ENCODE measurements at places on chromosomes 3 and 15.
A peak's percentile ranks its signal among the peaks of the same experiment; 100 is the strongest.

- DNase-seq, result peak; percentile 95
Observed at GRCh38 chr3:100257586-100257985, 3.2 kb upstream of the TBC1D23 start.

GRCh38 chr3:113662824-113663223 is 33.6 kb downstream of the USF3 start:
- DNase-seq, result no peak

GRCh38 chr3:52041118-52041731 is 15.1 kb downstream of the DUSP7 start:
- DNase-seq, result no peak

- no peak for DNase-seq
Observed at GRCh38 chr15:64037966-64038365, 8.3 kb downstream of the DAPK2 start.

GRCh38 chr15:83837945-83838571 is 184.1 kb downstream of the ADAMTSL3 start:
- peak; percentile 19 for DNase-seq

DNA sequence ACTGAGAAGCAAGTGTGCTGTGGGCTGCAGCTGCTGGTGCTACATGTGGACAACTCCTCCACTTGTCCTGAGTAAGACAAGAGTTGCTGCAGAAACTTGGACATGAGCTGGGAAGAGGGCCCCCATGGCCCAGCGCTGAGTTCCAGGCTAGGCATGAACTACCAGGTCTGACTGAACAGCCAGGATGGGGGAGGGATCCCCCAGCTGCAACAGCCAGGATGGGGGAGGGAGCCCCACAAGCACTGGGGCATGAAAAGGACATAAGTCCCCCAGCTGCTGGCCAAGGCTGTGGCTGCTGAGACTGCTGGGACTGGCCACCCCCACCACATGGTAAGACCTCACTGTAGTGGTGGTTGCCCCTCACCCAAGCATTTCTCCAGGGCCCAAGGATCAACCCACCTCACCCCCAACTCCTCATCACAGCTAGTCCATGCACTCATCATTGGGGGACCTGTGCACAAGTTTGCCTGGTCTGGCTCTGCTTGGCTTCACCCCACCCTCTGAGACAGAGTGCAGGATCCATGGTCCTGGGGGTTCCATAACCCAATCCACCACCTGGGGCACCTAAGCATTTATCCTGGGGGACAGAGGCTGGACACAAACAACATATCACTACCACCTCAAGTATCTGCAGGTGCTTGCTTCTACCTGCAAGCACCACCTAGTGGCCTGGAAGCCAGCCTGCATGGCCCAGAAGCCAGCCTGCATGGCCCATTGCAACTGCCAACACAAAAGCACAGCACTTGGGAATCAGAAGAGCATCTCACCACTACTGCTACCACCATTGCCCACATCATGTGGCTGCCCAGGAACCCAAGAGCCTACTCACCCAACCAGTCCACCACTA is 84.5 kb upstream of the STT3B start:
- DNase-seq, result no peak

DNA sequence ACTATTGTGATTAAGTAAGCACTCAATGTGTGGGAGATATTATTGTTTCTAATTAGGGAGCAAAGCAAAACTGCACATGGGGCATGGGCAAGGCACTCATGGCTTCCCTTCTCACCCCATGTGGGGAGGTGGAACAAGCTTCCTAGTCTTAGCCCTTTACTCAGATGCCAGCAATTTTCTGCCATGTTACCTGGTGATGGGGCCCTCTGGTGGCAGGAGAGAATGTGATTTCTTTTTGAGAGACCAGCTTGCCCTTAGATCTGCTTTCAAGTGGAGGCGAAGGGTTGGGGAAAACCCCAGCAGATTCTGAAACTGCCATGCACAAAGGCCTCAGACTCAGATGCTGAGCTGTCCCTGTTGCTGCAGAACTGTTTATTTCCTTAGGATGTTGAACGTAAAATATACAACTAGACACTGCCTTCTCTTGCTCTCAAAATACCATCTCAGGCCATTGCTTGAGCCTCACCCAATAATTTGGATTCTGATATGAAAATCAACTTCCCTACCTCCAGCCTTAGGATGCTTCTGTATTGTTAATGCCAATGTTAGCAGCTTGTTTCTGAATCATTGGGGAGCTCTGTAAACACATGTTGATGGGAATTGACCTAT is 130.2 kb upstream of the TPRG1 start:
- DNase-seq, result peak; percentile 30

GRCh38 chr3:64184621-64185020 is 40.6 kb downstream of the PRICKLE2 start:
- peak; percentile 61 for DNase-seq

DNA sequence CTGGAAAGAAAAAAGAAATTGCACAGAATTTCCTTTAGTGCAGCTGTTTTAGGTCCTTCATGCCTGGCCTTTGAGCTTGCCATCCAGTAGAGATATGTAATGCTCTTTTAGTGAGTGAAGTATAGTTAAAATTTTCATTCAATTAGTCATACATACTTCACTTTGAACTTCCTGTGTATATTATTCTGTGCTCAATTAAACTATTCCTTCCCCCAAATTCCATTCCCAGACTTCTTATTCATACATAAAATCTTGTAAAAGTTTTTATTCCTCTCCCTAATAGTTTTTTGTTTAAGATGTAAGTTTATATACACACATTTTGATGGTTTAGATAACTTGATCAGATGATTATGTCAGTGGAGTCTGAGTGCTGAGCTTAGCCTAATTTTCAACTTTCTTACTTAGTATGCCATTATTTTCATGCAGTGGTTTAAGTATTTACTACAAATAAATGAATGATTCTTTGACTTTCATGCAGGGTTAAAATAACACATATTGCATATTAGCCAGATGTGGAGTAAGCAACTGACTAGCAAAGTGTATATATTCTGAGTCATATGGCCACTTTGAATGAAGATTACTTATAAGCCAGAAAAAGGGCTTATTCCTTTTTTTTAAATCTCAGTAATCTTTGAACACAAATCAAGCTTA is 42.5 kb upstream of the ABHD10 start:
- peak; percentile 83 for DNase-seq

- peak; percentile 90 for DNase-seq
Observed at GRCh38 chr3:193869221-193870201, 266.4 kb upstream of the HES1 start.

GRCh38 chr3:125116311-125117080 is 60.7 kb upstream of the HEG1 start:
- DNase-seq, result peak; percentile 87

GRCh38 chr15:25735550-25736384 is 127.4 kb downstream of the ATP10A start:
- no peak for DNase-seq

- DNase-seq, result no peak
Observed at GRCh38 chr3:127068111-127068810, 85.3 kb downstream of the PLXNA1 start.

- peak; percentile 81 for DNase-seq
Observed at GRCh38 chr15:72685925-72686794, at the start of the genes BBS4 and HIGD2B. TSS of gene BBS4 (plus strand) at chr15:72686207. CDS start at chr15:72686228, 21 bp downstream. TSS of gene HIGD2B (minus strand) at chr15:72686182. CDS start at chr15:72676374, 9,808 bp downstream.
